ENCODE measurements at places on chromosomes 11 and 22. TPM values are rescaled to one million over a fixed set of nuclear protein-coding genes. Genes with fewer than 3 reads are reported as not detected.

Gene SAAL1
- 13.1 TPM for total RNA-seq

Gene SEC14L6
- total RNA-seq, result 0.16 TPM

DNA sequence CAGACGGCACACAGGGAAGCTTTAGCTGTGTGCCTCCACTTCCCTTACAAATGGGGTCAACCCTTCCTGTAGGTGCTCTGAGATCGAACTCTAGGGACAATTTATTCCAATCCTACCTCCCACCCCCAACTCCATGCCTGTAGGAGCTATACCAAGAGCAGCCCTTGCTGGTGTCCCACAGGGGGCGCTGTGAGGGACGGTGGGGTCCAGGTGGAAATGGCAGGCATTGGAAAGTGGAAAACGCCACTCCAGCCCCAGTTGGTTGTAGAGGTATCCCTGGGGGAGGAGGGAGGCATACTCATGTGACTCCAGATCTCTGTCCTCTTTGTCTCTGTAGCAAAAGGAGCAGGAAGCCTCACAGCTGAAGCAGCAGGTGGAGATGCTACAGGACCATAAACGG, 161.3 kb downstream of the MYO18B start:
- no peaks in the 10 kb centered on the region for H3K27me3 ChIP-seq
- H3K4me1 ChIP-seq, result no peaks in the 10 kb centered on the region
- H3K36me3 ChIP-seq, result no peaks in the 10 kb centered on the region

Gene A4GALT
- 1.9 TPM for total RNA-seq

Gene HBD
- total RNA-seq, result not detected

- H3K27ac ChIP-seq, result no peak overlapping the region
- no peaks in the 10 kb centered on the region for H3K27me3 ChIP-seq
- no peaks in the 10 kb centered on the region for H3K36me3 ChIP-seq
- peak; percentile 38 for DNase-seq
- H3K4me3 ChIP-seq, result no peak overlapping the region
- H3K4me1 ChIP-seq, result peaks cover 5% of the 10 kb centered on the region
Observed at GRCh38 chr11:122633219-122633829, 22.2 kb upstream of the UBASH3B start.

Gene IL17REL
- not detected for total RNA-seq

DNA sequence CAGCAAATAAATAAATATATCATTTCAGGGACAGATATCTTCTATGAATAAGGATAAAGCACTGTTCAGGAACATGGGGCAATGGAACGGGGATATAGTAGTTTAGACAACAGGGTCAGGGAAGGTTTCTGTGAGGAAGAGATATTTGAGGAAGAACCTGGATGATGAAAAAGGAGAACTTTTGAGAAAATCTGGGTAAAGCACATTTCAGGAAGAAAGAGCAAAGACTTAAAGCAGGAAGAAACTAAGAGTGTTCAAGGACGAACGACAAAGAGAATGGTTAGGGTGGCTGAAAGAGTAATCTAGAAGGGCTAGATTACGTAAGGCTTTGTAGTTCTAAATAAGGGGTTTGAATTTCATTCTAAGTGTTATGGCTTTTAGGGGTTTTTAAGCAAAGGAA, 12.7 kb downstream of the DDI1 start:
- no peaks in the 10 kb centered on the region for H3K4me1 ChIP-seq
- H3K36me3 ChIP-seq, result no peaks in the 10 kb centered on the region
- H3K4me3 ChIP-seq, result no peak overlapping the region
- no peaks in the 10 kb centered on the region for H3K27me3 ChIP-seq
- no peak overlapping the region for H3K27ac ChIP-seq

GRCh38 chr11:46050003-46050461, 71.2 kb downstream of the PHF21A start:
- H3K36me3 ChIP-seq, result no peaks in the 10 kb centered on the region
- DNase-seq, result peak; percentile 90
- H3K4me1 ChIP-seq, result peaks cover 12% of the 10 kb centered on the region
- H3K27me3 ChIP-seq, result no peaks in the 10 kb centered on the region
- H3K4me3 ChIP-seq, result no peak overlapping the region

Gene OR5B2
- not detected for total RNA-seq

Gene ST14
- total RNA-seq, result 1.4 TPM

DNA sequence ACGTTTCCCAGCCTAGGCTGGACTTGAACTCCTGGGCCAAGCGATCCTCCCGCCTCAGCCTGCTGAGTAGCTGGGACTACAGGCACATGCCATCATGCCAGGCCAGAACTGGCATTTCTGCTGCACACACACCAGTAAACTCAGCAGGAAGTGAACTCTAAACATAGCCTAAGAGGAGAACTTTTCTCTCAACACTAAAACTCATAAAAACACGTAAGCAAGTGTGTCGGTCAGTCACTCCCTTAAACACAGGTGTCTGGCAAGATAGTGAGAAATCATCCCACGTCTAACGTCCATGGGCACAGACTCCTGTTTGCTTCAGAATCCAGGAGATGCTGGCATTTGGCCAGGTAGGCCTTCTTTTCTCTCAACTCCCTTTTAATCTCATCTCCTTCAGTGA, 104.8 kb downstream of the RPL27A start:
- no peaks in the 10 kb centered on the region for H3K27me3 ChIP-seq
- H3K27ac ChIP-seq, result no peak overlapping the region
- no peaks in the 10 kb centered on the region for H3K4me1 ChIP-seq
- no peak for DNase-seq
- no peaks in the 10 kb centered on the region for H3K36me3 ChIP-seq
- no peak overlapping the region for H3K4me3 ChIP-seq

Gene MYO7A
- not detected for total RNA-seq

Gene ADM
- 78.7 TPM for total RNA-seq

Gene SLC22A12
- not detected for total RNA-seq

GRCh38 chr11:59154610-59155009, 12.0 kb downstream of the FAM111A start:
- no peak overlapping the region for H3K27ac ChIP-seq
- peaks cover 2% of the 10 kb centered on the region for H3K36me3 ChIP-seq
- no peaks in the 10 kb centered on the region for H3K27me3 ChIP-seq
- no peak for DNase-seq
- no peak overlapping the region for H3K4me3 ChIP-seq

- DNase-seq, result no peak
- H3K27ac ChIP-seq, result peak overlapping the region; percentile 78
- H3K36me3 ChIP-seq, result no peaks in the 10 kb centered on the region
- H3K4me1 ChIP-seq, result peaks cover 43% of the 10 kb centered on the region
Observed at GRCh38 chr22:40179526-40179925, 1.8 kb downstream of the TNRC6B start.

- no peak overlapping the region for H3K4me3 ChIP-seq
- H3K36me3 ChIP-seq, result no peaks in the 10 kb centered on the region
- H3K27ac ChIP-seq, result no peak overlapping the region
- H3K27me3 ChIP-seq, result no peaks in the 10 kb centered on the region
Observed at GRCh38 chr11:28009996-28010395, 98.0 kb downstream of the KIF18A start.

DNA sequence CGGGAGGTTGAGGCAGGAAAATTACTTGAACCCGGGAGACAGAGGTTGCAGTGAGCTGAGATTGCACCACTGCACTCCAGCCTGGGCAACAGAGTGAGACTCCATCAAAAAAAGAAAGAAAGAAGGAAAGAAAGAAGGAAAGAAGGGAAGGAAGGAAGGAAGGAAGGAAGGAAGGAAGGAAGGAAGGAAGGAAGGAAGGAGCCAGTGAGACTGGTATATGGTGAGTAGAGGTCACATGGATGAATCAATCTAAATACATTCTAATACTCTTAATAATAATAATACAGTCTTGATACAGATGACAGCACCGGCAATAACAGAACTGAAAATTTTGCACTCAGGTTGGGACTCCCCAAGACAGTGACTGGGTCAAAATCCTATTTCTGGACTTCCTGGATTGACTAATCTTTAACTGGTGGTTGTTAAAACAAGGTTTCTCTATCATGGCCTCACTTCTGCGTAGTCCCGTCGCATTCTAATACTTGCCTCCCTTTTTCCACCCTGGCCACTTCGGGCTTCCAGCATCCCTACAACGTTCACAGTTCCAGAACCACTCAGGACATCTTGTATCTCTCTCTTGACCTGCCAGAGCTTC, 53.5 kb upstream of the EIF3M start:
- no peaks in the 10 kb centered on the region for H3K27me3 ChIP-seq
- H3K36me3 ChIP-seq, result no peaks in the 10 kb centered on the region
- peaks cover 2% of the 10 kb centered on the region for H3K4me1 ChIP-seq

GRCh38 chr11:15711311-15711710, 596.6 kb downstream of the INSC start:
- DNase-seq, result no peak
- no peak overlapping the region for H3K4me3 ChIP-seq
- H3K27ac ChIP-seq, result no peak overlapping the region
- H3K4me1 ChIP-seq, result no peaks in the 10 kb centered on the region

DNA sequence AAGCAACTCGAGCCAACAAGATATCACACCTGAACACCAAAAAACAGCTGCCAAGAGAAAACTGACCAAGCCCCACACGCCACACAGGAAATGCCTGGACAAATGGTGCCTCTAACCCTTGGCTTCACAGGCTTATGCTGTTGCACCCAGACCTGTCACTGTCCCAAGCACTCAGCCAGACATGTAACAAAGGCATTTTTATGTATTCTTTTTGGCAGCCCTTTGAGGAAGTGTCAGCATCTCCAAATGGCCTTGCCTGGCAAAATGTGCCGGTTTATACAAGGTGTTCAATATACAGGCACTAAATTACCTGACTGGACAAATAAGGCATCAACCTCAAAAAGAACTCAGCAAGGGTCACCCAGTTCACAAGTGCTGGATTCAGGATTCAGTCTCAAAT, 6.1 kb downstream of the HDHD5 start:
- no peak overlapping the region for H3K4me3 ChIP-seq
- no peak overlapping the region for H3K27ac ChIP-seq
- DNase-seq, result no peak

Gene FERMT3
- 1.6 TPM for total RNA-seq

- no peak overlapping the region for H3K4me3 ChIP-seq
- H3K27ac ChIP-seq, result no peak overlapping the region
- no peaks in the 10 kb centered on the region for H3K27me3 ChIP-seq
- DNase-seq, result no peak
- H3K36me3 ChIP-seq, result no peaks in the 10 kb centered on the region
Observed at GRCh38 chr22:49418943-49419342, 408.7 kb downstream of the BRD1 start.

Gene OVOL1
- total RNA-seq, result 0.22 TPM

GRCh38 chr11:69636512-69637197, 4.3 kb upstream of the CCND1 start:
- no peaks in the 10 kb centered on the region for H3K27me3 ChIP-seq
- peak; percentile 89 for DNase-seq
- peaks cover 35% of the 10 kb centered on the region for H3K4me1 ChIP-seq
- H3K36me3 ChIP-seq, result no peaks in the 10 kb centered on the region
- H3K4me3 ChIP-seq, result peak overlapping the region; percentile 47

DNA sequence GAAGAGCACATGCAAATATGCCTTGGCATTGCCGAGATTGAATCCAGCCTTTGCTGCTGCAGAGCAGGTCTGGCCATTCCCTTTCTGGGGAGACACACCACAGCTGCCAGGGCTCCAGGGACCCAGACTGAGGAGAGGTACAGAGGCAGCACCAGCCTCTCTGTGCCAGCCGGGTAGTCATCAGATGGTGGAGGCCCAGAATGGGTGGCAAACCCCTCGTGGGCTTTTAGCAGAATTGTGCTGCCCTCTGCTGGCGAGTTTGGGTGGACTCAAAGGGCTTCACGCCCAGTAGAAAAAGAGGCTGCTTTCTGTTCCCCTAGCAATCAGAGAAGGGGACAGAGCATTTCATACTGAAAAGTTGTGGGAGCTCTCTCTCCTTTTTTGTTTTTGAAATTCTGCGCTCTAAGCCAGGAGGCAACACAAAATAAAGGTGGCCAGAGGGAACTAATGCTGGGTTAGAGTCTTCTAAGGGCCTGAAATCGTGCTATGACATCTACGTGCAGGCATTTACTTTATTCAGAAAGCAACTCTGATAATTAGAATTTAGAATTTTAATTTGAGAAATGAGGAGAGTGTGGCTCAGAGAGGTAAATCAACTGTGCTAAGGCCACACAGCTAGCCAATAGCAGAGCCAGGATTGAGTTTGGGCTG, 158.8 kb upstream of the NAV2 start:
- H3K27ac ChIP-seq, result no peak overlapping the region
- peak; percentile 21 for DNase-seq
- H3K4me3 ChIP-seq, result no peak overlapping the region
- H3K4me1 ChIP-seq, result no peaks in the 10 kb centered on the region

DNA sequence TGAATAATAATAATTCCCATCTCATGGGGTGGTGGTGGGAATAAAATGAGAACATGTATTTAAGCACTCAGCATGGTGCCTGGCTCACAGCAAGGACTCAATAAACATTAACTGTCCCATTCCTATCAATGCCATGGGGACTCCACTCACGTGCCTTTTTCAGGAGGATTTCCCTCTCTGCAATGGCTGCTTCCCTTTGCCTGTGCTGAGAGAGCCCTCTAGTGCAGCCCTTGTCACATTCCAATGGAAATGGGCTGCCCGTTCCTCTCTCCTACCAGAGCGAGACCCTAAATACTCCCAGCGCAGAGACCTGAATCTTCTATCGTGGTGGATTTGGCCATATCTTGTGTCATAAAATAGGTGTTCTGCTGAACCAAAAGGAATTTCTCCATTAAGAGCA, 621.5 kb upstream of the B3GAT1 start:
- no peaks in the 10 kb centered on the region for H3K36me3 ChIP-seq
- H3K4me3 ChIP-seq, result no peak overlapping the region
- no peak for DNase-seq
- no peaks in the 10 kb centered on the region for H3K4me1 ChIP-seq

Data from astrocyte (in vitro differentiated cells and primary cell).